Activated CD4-positive, alpha-beta T cell treated with anti-CD3 and anti-CD28 coated beads, Interleukin-2, amount 50 U/mL, for 1 hour (primary cell): ENCODE measurements at places on chromosomes 3 and 15.

GRCh38 chr3:123535580-123535979 is 49.3 kb downstream of the HACD2 start:
- DNase-seq: no peak

DNA sequence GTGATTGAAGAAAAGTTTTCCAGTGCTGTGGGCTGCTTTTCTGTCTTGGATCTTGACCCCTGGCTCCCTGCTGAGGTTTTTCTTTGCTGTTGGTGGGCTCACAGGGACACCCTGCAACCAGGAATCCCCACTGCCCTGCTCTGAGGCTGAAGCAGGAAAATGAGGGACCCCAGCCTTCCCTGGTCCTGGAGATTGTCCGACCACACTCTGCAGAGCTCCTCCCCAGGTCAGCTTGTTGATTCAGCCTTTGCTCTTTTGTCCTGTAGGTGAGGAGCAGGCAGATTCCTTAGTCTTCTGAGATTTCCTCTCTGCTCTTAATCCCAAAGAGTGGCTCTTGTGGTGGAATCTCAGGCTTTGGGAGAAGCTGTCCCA is 194.5 kb downstream of the RPLP1 start:
- DNase-seq: no peak

GRCh38 chr3:58563386-58564035 is 13.7 kb downstream of the FAM107A start:
- DNase-seq: no peak

DNA sequence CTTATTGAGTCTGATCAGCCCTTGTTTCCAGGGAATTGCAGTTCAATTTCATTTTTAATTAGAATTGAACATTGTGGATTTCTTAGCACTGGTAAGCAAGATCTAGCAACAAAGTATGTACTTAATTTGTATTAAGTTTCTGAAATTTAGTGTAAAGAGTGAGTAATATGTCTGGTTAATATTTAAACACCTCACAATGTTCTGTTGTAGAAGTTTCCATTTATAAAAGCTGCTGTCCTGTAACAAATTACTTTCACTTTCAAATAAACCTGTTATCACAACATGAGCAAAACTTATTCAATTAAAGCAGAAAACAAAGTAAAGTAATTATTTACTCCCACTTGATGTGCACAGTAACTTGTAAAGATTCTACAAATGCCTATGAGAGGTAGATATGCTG is 448.5 kb downstream of the NAALADL2 start:
- no peak for DNase-seq

GRCh38 chr3:176430244-176431037 is 766.8 kb downstream of the TBL1XR1 start:
- DNase-seq: no peak

DNA sequence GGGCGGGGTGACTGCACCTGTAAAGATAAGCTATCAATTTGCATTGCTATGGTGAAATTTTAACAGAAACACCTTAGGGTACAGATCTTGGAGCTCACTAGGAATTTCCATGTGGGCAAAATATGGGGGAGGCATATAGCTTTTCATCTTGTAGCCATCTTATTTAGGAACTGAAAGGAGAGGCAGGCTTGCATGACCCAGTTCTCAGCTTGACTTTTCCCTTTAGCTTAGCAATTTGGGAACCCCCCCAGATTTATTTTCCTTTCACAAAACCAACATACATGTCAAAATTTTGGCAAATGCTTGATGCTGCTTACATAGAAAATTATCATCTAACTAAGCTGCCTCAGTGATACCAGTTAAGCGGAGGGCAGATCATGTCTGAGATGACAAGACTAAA is 55.0 kb upstream of the EIF1B start:
- DNase-seq: no peak

GRCh38 chr3:97438131-97438530 is 326.4 kb upstream of the ARL6 start:
- no peak for DNase-seq

DNA sequence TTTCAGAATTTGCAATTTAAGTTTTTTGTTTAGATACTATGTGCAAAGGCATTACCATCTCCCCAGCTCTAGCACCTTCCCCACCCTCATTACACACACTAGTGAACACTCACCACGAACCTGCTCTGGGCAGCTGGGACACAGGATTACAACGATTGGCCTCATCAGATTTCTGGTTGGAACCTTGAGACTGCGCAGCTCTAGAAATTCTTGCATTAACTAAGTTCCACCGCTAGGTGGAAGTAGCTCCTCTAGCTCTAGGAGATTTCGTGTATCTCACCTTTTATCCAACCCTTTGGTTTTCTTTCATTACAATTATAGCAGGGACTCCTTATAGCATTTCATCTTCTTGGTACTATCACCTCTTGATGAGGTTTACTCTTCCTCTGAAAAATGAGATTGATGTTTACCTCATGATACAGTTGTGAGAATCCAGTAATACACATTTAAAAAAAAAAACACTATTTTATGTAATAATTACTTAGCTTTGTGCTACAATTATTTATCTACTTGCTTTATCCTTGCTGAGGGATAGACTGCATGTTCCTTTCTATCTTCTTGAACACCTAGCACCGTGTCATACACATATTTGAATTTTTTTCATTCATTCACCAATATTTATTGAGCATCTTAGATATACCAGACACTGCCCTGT is 28.7 kb upstream of the PLOD2 start:
- DNase-seq: no peak

- DNase-seq: no peak
Measured at GRCh38 chr15:25022233-25022632, 67.4 kb downstream of the SNRPN start.

- no peak for DNase-seq
Measured at GRCh38 chr3:55609230-55609827, 122.2 kb upstream of the WNT5A start.
